ENCODE measurements at places on chromosomes 7 and 10. TPM values are rescaled to one million over a fixed set of nuclear protein-coding genes. Genes with fewer than 3 reads are reported as not detected.

PRKG1 gene
- total RNA-seq = not detected

MYO3A gene
- not detected for total RNA-seq

LDB3 gene
- 0.13 TPM for total RNA-seq

MEST gene
- 35.8 TPM for total RNA-seq

SLC13A1 gene
- total RNA-seq = not detected

SPDYE11 gene
- not detected for total RNA-seq

Measured in A549 treated with Mapracorat at 1 μM for 4 hours (cell line).